ENCODE measurements at places on chromosomes 3 and 15.
A peak's percentile ranks its signal among the peaks of the same experiment; 100 is the strongest.

- DNase-seq: no peak
These were observed 157.7 kb downstream of the RPLP1 start for GRCh38 chr15:69610277-69610676.

GRCh38 chr3:38834110-38834509 is 18.1 kb upstream of the SCN10A start:
- no peak for DNase-seq

DNA sequence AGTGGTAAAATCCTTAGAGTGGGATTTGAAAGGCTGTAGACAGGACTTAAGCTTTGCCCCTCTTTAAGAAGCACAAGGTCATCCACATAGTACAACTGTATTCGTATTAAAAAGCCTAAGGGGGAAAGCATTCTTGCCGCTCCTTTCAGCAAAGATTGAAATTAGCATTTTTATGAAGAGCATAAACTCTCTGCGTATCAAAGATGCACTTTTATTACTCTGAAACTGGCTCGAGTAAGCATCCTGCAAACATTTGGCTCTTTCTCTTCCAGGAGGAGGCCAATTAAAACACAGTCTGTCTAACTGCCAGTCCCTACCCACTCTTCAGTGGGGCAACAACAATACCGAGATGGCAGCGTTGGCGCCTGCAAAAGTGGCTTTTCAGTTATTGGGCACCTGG is 192.5 kb upstream of the TPRG1 start:
- DNase-seq: no peak

GRCh38 chr3:188452158-188452772 is 298.3 kb downstream of the LPP start:
- no peak for DNase-seq

GRCh38 chr3:190281308-190282051 is 40.8 kb downstream of the CLDN1 start:
- DNase-seq: no peak

DNA sequence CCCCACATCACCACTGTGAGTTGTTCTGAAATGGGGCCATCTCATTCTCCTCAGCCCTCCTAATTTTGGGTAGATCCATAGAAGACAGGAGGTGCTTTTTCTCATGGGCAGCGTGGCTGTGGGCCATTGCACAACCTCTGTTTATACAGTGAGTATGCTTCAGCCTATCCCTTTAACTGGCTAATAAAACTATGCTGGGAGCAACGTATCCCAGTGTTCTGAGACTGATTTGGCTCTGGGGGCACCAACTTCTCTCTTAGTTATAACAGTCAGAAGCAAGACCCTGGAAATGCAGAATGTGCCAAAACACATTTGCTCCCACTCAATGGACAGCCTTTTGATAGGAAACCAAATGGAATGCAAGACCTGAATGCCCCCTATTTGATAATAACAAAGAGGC is 97.1 kb upstream of the ICE2 start:
- DNase-seq: no peak

DNA sequence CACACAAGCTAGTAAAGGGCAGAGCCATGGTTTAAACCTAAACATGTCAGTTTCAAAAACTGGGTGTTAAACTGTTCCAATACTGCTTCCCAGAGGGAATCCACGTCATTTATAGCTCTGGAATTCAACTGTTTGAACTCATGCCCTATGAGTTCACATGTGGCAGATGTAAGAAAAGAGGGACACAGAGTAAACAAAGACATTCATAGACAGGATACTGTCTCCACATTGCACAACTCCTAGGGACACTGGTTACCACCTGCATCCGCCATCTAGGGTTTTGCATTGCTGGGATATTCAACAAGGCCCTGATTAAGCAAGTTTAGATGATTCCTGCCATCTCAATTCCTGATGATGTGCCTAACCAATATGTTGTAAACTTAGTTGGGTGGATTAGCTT is 134.1 kb upstream of the COL8A1 start:
- no peak for DNase-seq

GRCh38 chr15:66287461-66288057 is 5.8 kb upstream of the DIS3L start:
- DNase-seq: no peak

DNA sequence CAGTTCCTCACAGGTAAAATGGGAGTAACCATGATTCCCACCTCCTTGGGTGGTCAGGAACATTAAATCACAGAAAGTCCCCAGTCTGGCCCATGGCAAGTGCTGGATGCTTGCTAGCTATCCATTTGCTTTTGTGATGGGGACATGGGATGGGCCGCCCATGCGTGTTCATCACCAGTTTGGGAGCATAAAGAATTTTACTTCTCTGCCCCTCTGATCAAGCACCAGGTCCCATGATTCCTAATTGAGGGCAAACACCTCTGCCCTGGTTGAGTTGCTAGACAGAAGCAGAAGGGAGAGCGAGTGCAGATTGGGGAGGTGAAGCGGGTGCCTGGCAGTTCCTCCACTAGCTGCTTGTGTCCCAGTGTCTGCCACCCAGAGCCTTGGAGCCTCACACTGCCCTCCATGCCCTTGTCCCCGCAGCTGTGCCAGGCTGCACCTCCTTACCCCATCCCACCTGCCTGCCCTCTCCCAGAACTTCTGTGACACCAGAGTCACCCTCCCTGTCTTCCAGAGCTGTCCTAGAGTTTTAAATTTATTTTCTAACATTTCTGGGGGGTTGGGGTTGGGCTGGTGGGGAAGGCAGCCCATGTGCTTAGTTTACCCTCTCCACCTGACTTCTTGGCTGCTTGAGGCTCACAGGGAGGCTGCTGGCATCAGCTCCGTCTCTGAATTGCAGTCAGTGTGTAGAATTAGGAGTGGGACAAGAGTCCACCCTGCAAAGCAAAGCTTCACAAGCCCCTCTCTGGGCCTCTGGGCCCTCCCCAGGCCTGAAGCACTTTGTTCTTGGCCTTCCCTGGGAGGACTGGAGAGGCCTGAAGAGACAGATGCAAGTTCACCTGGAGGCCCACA is 18.4 kb downstream of the CFAP100 start:
- no peak for DNase-seq

DNA sequence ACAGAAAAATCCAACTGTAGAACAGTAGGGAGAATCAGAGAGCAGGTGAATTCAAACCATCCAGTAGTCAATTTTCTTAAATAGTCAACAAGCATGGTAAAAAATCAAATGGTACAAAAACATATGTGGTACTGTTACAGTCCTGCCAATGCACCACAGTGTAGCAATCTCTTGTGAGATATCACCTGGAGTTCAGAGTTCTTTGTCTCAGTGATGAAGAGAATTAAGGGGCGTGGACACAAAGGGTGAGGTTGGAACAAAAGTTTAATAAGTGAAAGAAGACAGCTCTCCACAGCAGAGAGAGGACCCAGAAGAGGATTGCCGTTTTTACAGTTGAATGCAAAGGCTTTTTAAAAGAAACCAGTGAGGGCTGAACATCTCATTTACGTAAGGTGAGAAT is 113.2 kb downstream of the NEO1 start:
- DNase-seq: no peak

DNA sequence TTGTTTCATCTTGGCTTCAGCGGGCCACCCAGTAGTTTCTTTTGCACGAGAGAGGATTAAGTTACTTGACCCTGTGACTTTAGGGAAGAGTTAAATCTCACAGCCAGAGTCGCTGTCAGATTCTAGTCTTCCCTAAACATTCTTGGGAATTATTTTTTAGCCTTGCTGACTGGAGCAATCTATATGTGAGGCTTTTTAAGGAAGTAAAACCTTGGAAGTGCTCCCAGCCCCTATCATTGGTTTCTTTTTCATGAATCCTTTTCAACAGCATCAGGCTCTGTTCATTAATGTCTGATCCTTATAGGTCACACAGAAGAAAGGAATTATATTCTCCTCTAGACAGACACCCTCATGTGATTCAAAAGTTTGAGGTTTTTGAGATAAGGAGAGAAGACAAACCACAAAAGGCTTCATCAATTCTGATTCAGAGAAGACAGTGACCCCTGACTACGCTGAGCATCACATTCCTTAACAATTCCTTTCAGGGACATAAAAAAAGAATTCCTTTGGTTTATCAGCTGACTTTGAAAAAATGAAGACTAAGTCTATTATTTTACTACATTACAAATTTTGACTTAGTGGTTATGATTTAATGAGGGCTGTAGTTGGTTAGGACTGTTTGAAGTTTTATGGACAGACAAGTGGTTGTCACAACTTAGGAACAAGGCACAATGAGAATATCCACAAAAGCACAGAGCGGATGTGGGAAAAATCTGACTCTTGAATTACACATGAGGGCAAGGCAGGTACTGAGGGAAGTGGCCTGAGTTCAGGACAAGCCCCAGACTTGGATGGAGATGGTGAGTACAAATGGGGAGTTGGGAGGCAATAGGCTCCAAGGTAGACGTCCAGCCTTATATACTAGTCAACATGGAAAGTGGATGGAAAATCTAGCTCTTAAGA is 171.1 kb upstream of the STT3B start:
- DNase-seq: peak; percentile 66

- DNase-seq: no peak
These were observed 52.8 kb downstream of the CRTC3 start for GRCh38 chr15:90582553-90582952.

- DNase-seq: no peak
These were observed 9.5 kb upstream of the ROPN1B start for GRCh38 chr3:125959317-125960065.

- DNase-seq: no peak
These were observed 3.7 kb downstream of the ATG7 start for GRCh38 chr3:11275926-11276325.

GRCh38 chr3:194019398-194020165 is 116.4 kb upstream of the HES1 start:
- no peak for DNase-seq

GRCh38 chr3:55746808-55747413 is 259.8 kb upstream of the WNT5A start:
- DNase-seq: no peak

GRCh38 chr3:192445770-192446644 is 281.3 kb downstream of the FGF12 start:
- no peak for DNase-seq

- DNase-seq: no peak
These were observed 189.3 kb upstream of the EIF1B start for GRCh38 chr3:40120067-40120692.

GRCh38 chr3:59660376-59660775 is 610.6 kb upstream of the CFAP20DC start:
- DNase-seq: no peak

- no peak for DNase-seq
These were observed 76.9 kb downstream of the TRIM69 start for GRCh38 chr15:44813231-44813630.

DNA sequence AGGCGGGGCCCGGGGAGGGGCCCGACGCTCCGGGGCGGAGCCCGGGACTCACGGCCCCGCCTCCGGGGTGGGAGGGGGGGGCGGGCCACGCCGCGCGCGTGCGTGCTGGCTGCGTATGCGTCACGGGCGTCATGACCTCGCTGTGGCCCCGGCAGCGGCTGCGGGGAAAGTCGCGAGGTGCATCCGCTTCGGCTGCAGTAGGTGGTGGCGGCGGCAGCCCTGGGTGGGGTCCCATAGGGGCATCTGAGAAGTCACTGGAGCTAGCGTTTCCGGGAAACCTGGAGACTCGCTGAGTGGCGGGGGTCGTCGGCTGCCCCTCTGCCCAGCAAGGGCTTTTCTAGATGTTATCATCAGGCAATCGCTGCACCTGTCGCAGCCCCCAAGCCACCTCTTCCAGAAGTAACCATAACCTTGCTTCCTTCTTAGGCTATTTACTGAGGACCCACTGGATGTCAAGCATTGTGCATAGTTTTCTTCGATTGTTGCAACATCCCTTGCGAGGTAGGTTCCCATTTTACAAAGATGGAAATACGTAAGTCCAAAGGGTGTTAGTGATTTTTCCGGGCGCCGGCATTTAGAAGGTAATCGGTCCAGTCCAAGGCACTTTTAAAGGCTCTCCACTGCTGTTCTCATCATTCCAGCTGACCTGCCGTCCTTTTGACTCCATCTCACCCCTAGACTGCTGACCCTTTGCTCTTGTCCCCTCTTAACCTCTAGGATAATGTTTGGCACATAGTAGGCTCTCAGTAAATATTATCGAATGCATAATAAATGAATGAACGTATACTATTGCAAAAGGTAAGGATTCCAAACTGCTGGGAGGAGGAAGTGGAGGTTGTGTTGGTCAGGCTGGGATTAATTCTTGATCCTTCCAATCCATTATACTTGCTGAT is at the start of gene GDPGP1:
GDPGP1 (plus strand) TSS at position 114 of the 893 bp plus-strand sequence. CDS start 6,700 bp downstream, outside the sequence.
- DNase-seq: no peak

DNA sequence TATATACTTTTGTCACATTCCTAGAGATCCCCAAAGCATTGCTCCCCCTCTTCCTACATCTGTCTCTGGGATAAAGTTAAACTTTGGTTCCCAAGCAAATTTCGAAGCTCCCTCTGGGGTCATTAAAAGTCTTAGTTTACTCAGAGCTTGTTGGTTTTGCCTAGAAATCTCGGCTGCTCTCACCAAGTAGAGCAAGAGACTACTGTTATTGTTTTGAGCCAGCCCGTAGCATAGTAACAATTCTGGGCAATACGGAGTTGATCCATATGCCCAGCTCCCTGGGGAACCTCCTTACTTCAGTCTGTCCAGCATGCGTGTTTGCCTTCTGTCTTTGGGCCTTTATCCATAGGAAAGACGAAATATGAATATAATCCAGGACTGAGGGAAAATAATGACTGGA is 10.0 kb upstream of the P3H2 start:
- DNase-seq: no peak

GRCh38 chr3:57794501-57794900 is 38.4 kb downstream of the SLMAP start:
- no peak for DNase-seq

GRCh38 chr3:52535411-52536111 is 844 bp upstream of the UQCC5 start:
- no peak for DNase-seq

DNA sequence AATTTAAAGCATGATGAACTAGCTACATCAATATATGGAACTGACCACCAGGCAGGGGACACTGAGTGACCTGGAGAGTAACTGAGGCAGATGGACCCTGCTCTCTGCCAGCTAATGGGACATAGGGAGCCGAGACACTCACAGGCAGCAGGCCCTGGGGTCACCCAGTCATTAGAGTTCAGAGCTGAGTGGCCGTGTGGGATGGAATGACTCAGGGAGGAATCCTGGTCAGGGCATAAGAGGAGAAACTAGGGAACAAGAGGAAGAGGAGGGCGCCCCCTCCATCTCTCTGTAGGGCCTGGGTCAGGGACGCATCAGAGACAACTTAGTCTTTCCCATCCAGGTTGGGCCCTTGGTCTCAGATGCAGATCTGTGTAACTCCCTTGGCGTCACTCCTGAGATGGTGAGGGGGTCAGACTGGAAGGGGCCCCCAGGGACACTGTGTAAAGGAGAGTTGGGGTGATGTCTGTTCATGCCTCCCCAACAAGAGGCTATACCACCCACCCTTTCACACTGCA is 39.8 kb downstream of the CCDC12 start:
- no peak for DNase-seq
